ENCODE measurements at places on chromosomes 1 and 21.
A peak's percentile ranks its signal among the peaks of the same experiment; 100 is the strongest.

- no peak for DNase-seq
These were observed 137.1 kb upstream of the MAGI3 start for GRCh38 chr1:113253187-113253586.

GRCh38 chr1:211775170-211775569 lies 55.4 kb downstream of the LPGAT1 start:
- peak; percentile 2 for DNase-seq

DNA sequence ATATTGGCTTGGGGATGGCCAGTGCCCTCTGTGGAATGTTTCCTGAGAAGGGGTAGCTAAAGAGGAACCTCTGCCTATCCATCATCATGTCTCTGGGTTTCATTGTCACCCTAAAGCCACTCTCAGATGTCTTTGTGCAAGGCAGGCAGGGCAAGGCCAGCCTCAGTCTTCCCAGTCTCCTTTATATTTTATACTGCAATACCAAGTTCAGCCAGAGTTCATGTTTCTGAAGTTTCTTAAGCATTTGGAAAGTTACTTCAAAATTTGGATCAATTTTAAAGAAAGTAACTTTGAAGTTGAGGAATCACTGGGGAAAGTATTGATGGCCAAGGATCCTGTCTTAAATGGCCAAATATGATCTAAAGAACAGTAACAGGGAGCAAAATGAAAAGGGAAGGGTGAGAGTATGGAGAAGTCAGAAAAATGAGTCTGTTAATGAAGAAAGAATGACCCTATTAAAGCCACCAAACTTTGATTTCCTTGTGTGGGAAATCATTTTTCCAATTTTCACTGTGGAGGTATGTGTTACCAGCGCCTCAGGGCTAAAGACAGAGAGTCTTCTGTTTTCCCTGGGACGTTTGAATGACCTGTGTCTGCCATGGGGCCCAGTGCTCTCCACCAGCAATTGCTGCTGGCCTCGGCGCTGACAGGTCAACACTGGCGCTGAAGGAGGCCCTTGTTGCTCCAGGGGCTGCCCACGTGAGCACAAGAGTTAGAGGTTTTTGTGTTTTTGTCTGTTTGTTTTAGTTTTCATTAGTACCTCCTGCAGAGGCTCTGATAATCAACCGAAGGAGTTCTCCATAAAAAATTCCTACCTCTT lies 93.9 kb downstream of the ATP5PO start:
- no peak for DNase-seq

GRCh38 chr21:41064951-41065350 lies 103.0 kb upstream of the BACE2 start:
- DNase-seq, result no peak

GRCh38 chr1:205447457-205448341 lies 8.1 kb downstream of the BLACAT1 start:
- no peak for DNase-seq

GRCh38 chr1:172460887-172461315 lies 17.0 kb upstream of the PIGC start:
- DNase-seq, result peak; percentile 41

DNA sequence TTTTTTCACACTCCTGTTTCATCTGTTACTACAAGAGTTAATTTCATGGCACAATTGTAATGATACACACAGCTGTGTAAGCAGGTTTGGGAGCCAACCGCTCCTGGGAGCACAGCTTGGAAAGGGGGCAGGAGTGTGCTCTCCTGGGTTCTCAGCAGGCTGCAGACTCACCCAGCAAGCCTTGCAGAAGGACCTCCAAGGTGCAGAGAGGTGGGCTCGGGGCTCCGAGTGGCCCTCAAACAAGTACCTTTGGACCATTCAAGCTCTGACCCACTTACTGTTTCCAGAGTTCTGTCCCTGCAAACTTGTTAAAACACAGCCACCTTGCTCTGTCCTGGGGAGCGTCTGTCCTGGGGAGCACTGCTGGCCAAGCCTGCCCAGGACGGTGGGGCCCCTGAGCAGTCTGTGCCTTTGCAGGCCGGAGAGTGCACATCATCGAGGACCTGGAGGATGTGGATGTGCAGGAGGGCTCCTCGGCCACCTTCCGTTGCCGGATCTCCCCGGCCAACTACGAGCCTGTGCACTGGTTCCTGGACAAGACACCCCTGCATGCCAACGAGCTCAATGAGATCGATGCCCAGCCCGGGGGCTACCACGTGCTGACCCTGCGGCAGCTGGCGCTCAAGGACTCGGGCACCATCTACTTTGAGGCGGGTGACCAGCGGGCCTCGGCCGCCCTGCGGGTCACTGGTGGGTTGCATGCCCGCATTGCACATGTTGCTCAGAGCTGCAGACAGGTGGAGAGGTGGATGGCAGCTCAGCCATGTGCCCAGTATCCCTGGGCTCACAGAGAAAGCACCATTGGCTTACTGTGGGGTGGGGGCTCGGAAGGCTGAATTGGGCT lies 78.0 kb downstream of the OBSCN start:
- no peak for DNase-seq

DNA sequence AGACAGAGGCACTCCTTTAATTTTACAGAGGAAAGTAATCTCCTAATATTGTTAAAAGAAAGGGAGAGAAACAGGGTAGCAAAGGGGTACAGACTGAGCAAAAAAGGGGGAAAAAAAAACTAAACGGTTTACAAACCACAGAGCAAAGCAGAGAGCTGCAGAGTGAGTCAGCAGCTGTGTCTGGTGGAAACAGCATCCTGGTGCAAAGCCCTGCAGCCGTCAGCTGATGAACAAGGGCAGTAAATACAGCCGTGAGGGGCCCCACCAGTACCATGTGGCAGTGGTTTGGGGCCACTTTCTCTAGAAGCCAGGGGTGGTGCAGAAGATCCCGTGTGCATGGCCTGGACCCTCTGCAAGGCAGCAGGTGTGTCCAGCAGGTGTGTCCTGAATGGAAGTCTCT lies 111.3 kb downstream of the ERG start:
- no peak for DNase-seq

DNA sequence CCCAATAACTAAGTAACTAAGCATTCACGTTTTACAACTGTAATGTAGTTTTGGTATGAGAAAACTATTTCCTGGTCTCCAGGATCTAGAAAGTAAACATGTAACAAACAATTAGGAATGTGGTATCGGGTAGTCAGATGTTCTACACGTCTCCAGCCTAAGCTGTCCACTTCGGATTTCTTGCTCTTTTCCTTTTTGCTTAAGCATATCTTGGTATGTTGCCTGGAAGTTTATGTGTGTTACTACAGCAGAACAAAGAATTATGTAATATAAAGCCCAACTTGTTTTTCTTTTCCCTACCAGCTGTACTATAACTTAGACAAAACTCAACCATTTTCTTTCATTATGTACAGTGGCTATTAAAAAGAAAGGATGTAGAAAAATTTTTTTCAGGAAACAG lies 20.4 kb upstream of the WARS2 start:
- DNase-seq, result peak; percentile 51

DNA sequence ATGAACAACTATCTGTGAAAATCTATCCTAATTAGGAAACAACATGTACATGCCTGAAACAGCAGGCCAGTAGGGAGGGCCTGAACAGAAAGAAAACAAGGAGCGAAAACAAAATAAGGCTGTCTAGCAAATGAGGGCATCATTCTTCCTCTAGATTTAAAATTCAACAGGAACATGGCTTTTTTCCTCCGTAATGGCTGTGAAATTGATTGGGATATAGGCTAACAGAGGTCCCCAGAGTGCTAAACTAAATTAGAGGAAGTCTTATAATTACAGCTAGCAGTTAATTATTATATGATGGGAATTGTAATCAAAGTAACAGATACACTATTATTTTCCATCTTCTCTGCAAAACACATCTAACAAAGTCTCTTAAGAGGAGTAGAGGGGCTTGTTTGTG lies 51.7 kb upstream of the TIAM1 start:
- DNase-seq, result no peak

DNA sequence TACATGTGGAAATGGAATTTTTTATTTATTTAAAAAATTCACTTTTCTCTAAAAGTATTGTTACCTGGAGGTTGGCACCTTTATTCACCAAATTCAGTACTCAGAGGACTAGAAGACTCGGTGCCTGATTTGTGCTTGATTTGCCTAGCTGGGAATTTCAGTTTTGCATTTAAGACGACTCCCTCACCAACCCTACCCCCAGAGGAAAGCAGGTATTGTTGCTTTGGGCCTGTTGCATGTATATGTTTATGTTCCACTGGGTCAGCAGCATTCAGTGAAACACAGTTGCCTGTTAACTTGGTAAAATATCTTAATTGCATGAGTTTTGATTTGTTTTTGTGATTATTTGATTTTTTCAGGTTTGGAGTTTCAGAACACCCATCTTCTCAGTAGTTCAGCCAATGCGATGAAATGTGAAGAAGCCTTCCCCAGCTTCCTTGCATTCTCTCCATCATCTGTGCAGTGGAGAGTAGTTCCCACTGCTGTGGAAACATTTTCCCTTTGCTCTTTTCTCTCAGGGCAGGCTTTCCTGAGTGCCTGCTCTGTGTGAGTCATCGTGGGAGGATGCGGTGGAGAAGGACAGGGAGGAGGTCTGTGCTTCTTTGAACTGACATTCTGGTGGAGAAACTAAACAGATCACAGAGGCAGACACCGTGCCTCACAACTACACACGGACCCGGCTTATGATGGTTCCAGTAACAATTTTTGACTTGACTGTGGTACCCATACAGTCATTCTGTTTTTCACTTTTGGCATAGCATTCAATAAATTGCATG lies 6.4 kb downstream of the ADARB1 start:
- peak; percentile 51 for DNase-seq

GRCh38 chr21:29104239-29104708 lies 26.2 kb upstream of the MAP3K7CL start:
- no peak for DNase-seq

- DNase-seq, result peak; percentile 62
These were observed 543 bp downstream of the ABCB10 start for GRCh38 chr1:229557913-229558414.

GRCh38 chr1:26724118-26724517 lies 28.3 kb downstream of the ARID1A start:
- no peak for DNase-seq

GRCh38 chr1:206672844-206673758 lies 11.6 kb upstream of the MAPKAPK2 start:
- no peak for DNase-seq

- DNase-seq, result no peak
These were observed 499 bp downstream of the C1QA start for GRCh38 chr1:22636927-22637326.

- DNase-seq, result no peak
These were observed 151.7 kb downstream of the PCP4 start for GRCh38 chr21:40018871-40019475.

GRCh38 chr1:179599623-179600249 lies 8.1 kb downstream of the TDRD5 start:
- peak; percentile 2 for DNase-seq

DNA sequence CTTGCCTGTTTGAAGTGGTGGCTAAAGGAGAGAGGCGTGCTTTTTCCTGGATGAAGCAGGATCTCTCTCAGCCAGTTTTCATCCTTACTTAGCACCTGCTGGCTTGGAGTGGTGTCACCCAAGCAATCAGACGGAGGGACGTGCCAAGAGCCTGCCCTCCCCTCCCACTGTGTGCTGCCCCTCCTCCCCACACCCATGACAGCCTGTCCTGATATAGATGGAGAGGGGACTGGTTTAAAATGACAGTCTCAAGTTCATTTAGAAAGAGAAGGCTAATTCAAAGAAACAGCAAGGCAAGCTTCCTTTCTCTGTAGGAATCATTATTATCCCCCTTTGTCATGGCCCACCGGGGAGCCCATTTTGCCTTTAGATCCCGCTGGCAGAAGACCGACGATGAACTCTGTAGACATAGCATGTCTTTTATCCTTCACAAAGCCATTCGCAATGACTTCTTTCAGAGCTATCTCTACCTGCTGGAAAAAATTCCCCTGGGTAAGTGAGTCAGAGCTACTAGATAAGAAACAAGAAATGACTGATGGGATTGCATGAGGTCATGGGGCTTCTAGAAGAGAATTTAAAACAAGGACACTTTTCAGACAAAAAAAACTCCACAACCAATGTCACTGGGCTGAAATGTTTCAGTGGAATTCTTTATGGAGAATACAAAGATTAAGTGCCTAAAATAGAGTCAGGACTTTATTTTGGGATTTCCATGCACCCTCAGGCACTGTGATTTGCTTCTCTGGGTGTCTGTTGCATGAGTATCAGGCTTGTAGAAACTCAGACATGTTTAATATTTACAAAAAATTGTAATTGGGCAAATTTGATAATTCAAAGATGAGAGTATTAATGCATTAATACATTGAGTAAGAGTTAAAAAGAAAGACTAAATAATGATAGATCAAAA lies at the start of gene NTMT2:
Gene NTMT2 (plus strand): TSS at position 190 of the 907 bp plus-strand sequence. CDS start 149 bp downstream, at position 339.
- DNase-seq, result no peak

- no peak for DNase-seq
These were observed 20.4 kb downstream of the GPR161 start for GRCh38 chr1:168116327-168116799.

DNA sequence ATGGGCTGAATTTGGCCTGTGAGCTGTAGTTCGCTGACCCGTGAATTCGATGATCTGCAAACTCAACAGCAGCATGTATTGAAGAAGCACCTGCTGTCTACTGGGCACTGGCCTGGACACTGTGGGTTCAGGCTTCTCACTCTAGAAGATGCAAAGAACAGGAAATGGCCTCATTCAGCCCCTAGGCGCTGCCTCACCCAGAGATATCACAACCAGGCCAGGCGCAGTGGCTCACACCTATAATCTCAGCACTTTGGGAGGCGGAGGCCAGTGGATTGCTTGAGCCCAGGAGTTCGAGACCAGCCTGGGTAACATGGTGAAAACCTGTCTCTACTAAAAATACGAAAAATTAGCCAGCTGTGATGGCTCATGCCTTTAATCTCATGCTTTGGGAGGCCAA lies 23.6 kb downstream of the MFAP2 start:
- no peak for DNase-seq

DNA sequence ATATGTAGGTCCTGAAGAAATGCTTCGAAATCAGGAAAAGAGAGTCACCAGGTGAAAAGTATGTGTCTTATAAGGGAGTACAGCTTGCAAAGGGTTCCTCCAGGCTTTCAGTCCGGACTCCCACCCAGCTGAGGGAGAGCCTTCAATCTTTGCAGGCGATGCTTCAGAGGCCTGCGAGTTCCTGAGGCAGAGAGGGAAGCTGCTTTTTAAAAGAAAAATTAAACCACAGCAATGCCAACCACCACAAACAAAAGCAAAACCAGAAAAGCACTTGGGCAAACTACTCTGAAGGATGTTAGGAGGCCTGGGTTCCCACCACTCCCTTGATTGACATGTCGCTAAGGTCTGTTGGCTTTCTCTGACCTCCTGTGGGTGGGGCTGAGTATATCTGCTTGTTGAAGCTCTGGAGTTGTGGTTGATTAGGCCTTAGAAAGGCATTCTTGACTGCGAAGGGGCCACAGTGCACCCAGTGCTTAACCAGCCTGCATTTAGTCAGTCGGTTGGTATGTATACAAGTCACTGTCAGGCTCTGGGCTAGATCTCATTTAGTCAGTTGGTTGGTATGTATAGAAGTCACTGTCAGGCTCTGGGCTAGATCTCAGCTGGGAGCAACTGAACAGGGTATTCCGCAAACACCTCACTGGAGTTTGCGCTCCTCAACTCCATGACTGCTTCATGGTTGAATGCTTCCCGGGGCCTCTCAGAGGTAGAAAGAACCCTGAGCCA lies 1.2 kb downstream of the NIPAL3 start:
- DNase-seq, result peak; percentile 97

- no peak for DNase-seq
These were observed 346.6 kb upstream of the DPYD start for GRCh38 chr1:98267423-98267822.

GRCh38 chr1:7062346-7063061 lies 277.2 kb downstream of the CAMTA1 start:
- no peak for DNase-seq

GRCh38 chr1:17611991-17612390 lies 72.5 kb downstream of the ARHGEF10L start:
- peak; percentile 76 for DNase-seq

- DNase-seq, result no peak
These were observed 1.3 kb downstream of the TRIM33 start for GRCh38 chr1:114509596-114510273.

All from foreskin fibroblast (primary cell).